ENCODE measurements at places on chromosomes 16 and 17.

GRCh38 chr16:59039066-59039720 lies 305.1 kb upstream of the GOT2 start:
- DNase-seq, result no peak

DNA sequence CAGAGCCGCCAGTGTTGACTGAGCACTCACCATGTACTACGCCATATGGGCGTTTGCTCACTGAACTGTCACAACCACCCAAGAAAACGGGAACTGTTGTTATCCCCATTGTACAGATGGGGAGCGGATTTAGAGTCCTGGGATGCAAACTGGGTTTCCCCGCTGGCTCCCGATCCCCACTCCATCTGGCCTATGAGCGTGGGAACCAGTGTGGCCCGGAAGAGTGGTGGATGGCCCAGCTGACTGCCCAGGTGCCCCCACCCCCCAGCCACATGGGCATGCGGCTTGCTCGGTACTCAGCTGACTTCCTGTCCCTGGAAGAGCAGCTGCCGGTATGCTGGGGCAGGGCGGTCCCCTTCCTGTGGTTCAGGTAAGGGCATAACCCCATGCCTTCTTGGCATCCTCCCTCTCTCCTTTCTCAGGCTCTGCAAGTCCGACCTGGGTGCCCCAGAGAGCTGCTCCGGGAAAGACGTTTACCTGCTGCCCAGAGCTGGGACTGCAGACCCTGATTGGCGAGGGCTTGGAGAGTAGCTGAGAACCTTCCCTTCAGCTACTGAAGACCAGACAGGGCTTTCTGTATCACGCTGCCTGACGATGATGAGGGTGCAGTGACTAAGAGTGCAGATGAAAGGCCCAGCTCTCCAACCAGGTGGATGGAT lies 16.2 kb downstream of the SOCS3 start:
- DNase-seq, result peak; percentile 84

DNA sequence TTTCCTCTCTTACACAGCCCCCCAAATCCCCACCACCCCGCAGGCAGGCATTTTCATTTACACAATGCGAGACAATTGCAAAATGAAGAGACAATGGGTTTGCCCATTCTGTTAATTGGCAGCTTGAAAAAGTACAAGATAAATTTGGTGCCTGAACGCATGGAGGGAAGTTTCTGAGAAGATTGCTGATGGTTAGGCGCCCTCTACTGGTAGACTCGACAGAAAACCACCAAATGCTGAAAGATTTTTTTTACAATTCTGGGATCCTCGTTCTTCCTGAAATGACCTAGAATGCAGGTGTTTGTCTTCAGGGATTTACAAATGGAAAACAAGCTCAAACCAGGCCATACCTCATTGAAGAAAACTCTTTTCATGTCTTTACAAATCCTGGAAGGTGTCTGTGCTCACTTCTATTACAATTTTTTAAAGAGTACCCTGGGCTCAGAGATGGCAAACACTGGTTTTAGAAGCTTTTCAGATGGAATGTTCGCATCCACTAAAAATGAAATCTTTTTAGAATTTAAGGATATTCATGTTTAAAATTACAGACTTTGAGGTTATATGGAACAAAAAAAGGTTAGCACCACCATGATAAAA lies 338.5 kb downstream of the PMP22 start:
- DNase-seq, result peak; percentile 52

GRCh38 chr16:50442221-50442620 lies 73.4 kb upstream of the BRD7 start:
- DNase-seq, result no peak

GRCh38 chr17:72634621-72635020 lies 457.9 kb downstream of the SLC39A11 start:
- peak; percentile 9 for DNase-seq

GRCh38 chr17:1076299-1076981 lies 79.5 kb downstream of the TIMM22 start:
- no peak for DNase-seq

DNA sequence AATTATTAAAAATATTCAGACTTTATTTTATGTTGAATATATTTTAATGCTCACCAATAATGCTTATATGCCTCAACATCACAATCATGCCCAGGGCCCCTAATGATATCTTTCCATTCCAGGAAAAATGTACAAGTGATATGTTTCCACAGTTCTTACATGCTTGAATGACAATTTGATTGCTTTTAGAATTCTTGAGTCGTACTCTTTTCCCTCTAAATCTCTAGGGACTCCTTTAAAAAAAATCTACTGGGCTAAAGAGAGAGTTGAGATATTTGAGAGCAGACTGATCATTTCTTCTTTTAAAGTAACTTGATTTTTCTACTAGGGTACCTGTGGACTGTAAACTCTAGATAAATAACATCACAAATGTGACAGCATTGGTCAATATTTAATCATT lies 18.2 kb upstream of the HLF start:
- DNase-seq, result no peak

GRCh38 chr16:84237994-84238750 lies 1.6 kb downstream of the KCNG4 start:
- no peak for DNase-seq

DNA sequence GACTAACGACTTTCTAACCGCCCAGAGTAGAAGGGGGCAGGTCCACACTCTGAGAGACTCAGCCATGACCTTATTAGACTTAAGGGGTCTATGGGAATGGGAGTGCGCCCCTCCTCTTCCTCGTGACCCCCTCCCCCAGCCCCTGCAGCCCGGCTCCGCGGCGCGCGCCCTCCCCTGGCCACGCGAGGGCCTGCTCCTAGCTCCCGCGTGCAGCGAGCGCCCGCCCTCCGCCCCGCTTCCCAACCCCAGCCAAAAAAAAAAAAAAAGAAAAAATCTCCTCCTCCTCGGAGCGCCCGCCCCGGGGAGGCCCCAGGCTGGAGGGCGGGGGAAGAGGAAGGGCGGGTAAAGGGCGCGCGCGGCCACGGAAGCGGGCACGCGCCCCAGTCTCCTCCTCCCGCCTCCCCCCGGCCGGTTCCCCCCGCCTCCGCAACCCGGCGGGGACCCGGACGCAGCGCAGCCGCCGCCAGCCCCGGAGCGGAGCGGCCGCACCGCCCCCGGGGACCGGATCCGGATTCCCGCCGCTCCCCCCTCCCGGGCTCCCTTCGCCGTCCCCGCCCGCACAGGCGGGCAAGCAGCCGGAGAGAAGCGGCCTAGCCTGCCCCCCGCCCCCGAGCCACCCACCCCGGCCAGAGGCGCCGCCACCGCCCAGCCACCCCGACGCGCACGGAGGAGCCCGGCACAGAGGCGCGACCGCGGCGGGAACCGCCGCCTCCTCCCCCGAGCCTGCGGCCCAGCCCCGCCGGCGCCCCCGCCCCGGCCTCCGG lies 949 bp downstream of the UBTF start:
- DNase-seq, result peak; percentile 90

DNA sequence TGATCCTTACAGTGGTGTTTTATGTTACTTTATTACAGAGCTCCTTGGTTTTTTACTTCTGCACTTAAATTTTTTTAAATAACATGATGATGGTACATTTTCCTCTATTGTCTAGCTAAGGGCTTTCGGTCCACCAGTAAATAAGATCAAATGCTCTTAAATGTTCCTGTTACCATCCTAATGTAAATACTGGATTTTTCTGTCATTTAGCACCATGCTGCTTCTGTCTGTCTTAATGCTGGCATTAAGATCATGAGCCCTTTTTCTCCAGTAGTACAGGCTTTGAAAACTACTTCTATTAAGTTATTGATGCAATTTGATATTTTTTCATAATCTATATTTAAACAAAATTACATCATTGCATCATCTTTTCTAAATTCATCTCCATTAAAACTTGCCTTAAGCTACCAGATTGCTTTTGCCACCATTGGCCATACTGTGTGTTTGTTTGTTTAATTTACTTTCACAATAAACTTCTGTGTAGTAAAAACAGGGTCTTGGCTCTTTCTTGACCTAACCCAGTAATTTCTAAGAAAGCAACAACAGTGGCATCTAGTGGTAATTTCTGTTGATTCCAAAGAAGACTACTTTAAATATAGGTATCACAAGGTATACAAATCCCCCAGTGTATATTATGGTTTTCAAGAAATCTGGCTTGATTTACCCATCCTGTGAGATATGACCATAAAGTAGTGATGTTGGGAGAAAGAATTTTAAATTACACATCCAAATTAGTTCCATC lies 9.0 kb upstream of the PHAF1 start:
- DNase-seq, result peak; percentile 18

- peak; percentile 77 for DNase-seq
These were observed 3.9 kb downstream of the ITGA2B start for GRCh38 chr17:44385287-44386181.
